ENCODE measurements at places on chromosomes 3 and 15.

DNA sequence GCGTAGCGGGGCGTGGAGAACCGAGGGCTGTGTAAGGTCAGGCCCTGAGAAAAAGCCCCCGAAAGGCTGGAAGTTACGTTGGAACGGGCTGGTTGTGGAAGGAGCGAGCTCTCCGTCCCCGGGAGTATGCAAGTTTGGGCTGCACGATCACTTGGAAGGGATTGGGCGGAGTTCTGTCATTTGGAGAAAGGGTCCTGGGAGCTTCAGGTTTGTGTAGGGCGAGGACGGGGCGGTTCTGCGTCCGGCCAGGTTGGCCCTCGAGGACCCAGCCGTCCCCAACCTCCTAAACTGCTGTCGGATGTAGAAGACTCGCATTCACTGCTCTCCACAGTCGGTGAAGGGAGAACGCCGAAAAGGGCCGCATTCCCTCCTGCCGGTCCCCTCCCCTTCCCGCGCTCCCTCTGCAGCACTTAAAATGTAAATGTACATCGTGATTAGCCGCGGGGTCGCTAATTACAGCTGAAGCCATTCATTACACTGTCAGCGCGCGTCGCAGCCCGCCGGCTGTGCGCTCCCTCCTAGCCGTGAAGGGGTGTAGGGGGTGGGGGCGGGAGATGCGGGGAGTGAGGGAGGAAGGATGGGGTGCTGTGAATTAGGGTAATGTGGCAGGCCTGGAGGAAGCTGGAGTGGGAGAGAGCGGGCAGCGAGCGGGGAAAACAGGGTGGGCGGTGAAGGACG, 2.5 kb upstream of the RPP25 start:
- DNase-seq = no peak

GRCh38 chr3:63022114-63022513, 146.9 kb upstream of the CADPS start:
- no peak for DNase-seq

DNA sequence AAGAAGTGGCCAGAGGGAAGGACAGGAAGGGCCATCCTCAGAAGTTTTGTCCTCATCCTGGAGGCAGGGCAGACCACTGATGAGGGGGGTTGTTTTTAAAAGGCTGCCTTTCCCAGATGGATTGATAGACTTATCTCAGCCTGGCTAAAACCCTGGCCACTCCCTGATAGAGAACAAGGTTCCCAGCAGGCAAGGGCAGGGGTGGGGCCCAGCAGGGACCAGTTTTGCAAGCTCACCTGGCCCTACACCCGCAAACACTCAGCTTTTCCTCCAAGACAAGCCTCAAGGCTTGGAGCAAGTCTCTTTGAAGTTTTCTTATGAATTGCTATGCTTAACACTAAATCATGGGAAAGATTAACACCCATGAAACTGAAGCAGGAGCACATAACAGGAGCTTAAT, 9.1 kb downstream of the LIPC start:
- peak; percentile 90 for DNase-seq

GRCh38 chr15:32825219-32825618, 107.4 kb downstream of the GREM1 start:
- DNase-seq = no peak

DNA sequence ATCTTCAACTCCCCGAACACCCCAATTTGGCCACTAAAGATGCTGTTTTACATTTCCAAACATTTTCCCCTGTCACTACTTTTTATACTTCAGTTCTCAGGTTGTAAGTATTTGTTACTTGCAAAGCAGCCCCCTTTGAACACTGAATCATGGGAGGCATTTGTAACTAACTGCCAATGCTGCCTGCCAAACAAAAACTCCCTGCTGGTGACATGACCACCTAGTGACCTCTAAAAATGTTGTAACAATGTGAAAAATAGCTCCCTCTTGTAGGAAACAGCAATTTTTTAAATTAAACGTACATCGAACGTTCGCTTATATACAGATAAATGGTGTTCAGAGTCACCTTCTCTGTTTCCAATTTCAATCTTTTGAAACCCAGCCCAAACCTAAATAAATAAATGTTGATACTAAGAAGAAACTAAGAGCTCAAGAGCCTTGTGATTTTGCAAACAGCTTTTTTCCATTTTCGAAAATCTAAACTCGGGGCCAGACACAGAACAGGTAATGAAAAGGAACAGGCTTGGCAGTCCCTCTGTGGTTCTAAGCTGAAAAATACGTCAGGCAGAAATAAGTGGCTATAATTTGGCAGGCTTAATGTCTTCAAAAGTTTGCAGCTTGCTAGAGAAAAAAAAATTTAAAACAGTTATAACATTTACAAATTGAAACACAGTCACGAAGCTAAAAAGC, 268.6 kb upstream of the WNT5A start:
- DNase-seq = no peak

GRCh38 chr15:40283615-40284300, 894 bp upstream of the ANKRD63 start:
- DNase-seq = no peak

GRCh38 chr3:17544632-17545031, 197.8 kb downstream of the TBC1D5 start:
- no peak for DNase-seq

- DNase-seq = no peak
These were observed 56.5 kb downstream of the ATP13A4 start for GRCh38 chr3:193498215-193498614.

DNA sequence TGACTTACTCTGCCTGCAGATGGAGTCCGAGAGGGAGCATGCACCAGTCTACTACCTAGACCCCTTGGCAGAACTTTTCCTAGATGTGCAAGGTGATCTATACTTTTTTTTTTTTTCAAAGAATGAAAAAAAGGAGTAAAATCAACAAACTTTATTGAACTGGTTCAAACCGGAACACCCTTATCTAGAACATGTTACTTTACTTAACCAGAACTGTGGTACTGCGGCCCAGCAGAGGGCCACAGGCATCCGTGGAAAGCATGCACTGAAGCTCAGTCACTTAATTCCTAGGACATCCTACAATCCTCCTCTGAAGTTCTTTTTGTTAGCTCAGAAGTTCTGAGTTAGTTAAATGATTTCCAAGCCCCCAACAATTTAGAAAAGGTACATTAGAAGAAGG, 21.6 kb downstream of the CHAC1 start:
- no peak for DNase-seq

DNA sequence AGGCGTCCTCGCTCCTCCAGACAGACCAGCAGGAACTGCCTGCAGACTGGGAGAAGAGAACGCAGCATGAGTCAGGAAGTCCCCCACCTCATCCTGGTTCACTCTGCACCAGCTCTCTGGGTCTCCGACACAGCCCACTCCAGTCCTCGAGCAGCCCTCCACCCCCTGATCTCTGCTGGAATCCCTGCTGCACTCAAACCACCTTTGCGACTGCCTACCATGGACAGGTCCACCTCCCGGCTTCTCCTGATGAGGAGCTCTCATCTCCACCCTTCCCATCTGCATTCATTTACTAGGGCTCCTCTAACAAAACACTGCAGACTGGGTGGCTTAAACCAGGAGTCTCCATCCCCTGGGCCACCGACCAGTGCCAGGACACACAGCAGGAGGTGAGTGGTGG, 202.3 kb upstream of the IGF1R start:
- no peak for DNase-seq

DNA sequence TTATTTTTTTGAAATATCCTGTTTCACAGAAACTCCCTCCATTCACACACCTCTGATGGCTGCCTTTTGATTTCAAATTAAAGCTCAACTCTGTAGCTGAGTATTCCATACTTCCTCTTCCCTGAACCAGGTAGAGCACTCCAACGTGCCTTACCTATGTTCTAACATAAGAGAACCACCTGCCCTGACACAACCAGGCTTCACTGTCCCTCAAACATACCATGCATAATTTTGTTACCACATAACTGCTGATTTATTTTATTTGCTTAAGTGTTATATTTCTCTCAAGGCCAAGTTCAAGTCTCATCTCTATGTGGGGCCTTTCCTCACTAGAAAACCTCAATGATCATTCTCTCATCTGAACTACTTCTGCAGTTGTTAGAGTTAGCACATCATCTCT, 209.7 kb downstream of the P3H2 start:
- DNase-seq = peak; percentile 53

- DNase-seq = peak; percentile 46
These were observed 75.2 kb downstream of the LIPC start for GRCh38 chr15:58506783-58507668.

DNA sequence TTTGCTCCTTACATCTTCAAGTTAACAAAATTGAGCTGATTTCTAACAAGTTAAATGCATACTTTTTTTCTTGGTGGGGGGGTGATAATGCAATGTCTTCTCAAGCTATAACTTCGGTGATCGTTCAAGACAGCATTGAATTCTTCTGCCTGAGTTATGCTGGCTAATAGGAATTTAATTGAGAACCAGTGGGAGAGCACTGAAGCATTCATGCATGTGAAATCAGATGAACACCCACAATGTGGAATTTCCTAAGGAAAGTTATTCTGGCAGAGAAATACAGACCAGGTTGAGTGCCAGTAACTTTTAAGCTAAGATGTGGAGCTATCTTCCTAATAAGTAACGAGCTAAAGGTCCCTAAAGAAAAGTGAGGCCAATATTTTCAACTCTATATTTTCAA, 3.0 kb downstream of the SPATA16 start:
- DNase-seq = no peak

GRCh38 chr3:147391781-147392624, 14.3 kb downstream of the ZIC4 start:
- DNase-seq = no peak

DNA sequence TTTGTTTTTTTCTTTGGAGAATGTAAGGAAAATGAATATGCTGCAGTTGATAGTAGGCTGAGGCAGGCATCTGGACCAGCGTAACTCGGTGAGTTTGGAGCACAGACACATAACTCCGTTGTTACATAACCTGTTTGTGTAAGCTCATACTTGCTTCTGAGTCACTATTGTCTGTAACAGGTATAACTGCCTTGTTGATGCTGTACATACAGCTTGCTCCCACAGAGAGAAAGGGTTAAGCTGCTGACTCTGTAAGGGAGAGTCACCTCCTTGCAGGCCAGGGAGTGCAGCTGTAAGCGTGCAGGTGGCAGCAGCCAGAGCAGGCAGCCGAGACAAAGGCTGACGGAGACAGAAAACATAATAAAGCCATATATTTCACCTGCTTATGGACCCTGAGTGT, 20.4 kb downstream of the RETNLB start:
- peak; percentile 74 for DNase-seq

DNA sequence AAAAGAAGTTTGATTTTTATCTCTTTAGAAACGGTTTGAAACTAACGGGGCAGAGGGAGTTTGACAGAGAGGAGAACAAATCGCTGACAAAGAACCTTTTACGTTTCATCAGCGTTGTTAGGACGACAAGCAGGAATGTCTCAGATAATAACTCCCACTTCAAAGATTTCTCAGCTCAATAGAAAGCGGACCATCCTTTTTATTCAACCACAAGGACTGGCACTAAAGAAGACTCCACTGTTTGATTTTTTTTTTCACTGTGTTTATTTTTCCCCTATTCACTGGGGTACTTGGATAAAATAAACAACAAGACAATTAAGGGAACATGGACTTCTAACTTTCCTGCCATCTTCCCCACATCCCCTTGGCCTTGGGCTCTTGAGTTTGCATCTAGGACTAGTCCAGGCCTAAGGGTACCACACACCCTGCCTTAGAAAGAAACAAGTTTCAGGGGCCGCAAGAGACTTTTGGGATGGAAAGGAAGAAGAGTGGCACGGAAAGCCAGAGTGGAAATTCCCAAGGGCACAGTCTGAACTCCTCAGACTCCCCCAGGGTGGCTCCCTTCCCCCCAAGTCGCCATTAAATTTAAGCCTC, 19.0 kb downstream of the ZIC4 start:
- DNase-seq = no peak

DNA sequence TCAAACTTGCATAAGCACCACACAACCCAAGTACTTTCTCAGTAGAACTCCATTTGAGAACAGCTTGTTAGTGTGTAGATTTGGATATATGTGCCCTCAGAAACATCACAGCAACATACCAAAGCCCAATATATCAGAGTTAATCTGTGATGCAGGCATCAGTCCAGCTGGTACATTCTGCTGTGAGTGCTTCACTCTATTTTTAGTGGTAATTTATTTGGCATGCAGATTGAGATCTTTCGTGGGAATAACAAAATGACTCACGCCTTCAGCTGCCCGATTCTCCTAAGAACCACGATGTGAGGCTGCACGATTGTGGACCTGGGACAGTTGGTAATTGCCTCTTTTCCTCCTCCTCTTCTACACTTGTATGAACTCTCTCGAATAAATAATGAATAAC, 730.7 kb downstream of the SQOR start:
- no peak for DNase-seq

DNA sequence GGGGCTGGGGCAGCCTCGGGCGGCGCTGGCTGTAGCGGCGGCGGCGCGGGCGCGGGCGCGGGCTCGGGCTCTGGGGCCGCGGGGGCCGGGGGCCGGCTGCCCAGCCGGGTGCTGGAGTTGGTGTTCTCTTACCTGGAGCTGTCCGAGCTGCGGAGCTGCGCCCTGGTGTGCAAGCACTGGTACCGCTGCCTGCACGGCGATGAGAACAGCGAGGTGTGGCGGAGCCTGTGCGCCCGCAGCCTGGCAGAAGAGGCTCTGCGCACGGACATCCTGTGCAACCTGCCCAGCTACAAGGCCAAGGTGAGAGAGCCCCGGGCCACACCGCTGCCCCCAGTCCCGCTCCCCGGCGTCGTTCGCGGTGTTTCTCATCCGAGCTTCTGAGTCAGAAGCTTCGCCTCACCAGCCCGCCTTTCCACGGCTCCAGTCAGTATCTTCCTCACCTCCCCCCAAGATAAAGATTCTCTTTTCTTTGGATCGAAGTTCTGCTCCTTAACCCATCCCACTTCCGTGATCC, 600 bp downstream of the FBXO45 start:
- peak; percentile 66 for DNase-seq

- no peak for DNase-seq
These were observed 74.8 kb upstream of the BOC start for GRCh38 chr3:113136544-113136943.

DNA sequence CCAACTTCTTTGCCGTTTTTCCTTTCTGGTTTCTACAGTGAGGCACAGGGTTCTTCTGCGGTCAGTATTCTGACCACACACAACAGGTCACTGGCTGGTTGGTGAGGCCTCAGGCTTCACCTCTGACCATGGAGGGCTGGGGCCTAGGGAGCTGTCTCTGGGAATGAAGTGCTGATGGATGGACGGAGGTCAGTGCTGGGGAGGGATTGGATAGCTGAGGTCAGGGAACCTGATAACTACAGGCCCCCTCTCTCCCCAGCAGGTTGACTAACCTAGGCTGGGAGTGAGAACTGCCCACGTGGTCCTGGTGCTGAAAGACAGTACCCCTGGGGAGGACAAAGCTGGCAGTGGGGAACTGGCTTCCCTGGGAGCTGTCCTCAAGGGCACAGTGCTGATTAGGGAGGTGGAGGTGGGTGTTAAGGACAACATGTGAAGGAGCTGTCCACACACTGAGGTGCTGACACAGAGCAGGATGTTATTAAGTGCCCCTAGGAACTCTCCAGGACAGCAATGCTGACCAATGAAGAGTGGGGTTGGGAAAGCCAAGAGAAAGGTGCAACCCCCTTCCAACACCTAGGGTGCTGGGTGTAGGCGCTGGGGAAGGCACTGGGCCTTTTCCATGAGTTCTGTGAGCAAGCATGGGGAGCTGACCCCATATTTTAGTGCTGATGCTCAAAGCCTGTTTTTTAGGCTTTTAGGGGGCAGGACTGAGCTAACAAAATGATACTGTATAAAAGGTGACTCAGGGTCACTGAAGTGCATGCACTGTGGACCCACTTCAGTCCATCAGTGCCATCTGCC, 45.2 kb downstream of the ATP2B2 start:
- peak; percentile 83 for DNase-seq

GRCh38 chr15:31307270-31308184, 19.1 kb upstream of the KLF13 start:
- DNase-seq = no peak

GRCh38 chr3:178671791-178672190, 135.6 kb downstream of the KCNMB2 start:
- DNase-seq = peak; percentile 80

GRCh38 chr3:121584418-121584817, 8.8 kb upstream of the FBXO40 start:
- no peak for DNase-seq

Measured in epithelial cell of esophagus (primary cell).